GM12878 (cell line): ENCODE measurements at places on chromosomes 3 and 15.

DNA sequence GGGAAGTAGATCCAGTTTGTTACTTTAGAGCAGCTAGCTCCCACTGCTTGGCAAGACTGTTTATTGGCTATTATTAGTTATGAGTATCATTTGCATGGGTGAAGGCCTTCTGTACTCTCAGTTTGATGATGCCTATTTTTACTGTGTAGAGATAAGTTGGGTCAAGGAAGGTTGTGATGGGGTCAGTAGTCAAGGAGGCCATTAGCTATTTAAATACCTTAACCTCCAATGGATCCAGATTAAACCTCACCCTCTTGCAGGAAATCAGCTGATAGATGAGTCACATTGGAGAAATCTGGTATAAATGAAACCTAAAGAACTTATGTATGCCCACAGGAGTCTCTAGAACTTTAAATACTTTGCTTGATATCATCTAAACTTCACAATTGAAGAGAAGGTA, 45.0 kb downstream of the THBS1 start:
- H3K27me3 ChIP-seq, result no peaks in the 10 kb centered on the region
- no peak overlapping the region for H3K4me3 ChIP-seq
- H3K27ac ChIP-seq, result no peak overlapping the region
- DNase-seq, result no peak

DNA sequence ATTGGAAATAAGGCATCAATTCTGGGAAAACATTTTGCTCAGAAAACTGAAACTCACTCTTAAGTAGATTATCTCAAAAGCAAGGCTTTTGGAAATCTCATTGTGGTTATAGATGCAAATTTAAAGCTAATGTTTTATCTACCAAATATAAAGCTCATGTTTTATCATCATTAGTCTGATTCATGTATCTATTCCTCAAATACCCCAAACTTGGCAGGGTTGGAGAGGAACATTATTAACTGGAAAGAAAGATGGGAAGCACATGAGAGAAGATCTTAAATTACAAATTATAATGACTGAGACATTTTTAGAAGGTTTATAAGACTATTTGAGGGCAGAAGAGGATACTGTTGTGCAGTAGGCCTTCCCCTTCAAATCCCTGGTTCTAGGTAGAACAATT, 137.3 kb upstream of the TGFBR2 start:
- no peak for DNase-seq
- H3K4me3 ChIP-seq, result no peak overlapping the region
- H3K4me1 ChIP-seq, result no peaks in the 10 kb centered on the region
- H3K27me3 ChIP-seq, result no peaks in the 10 kb centered on the region
- no peak overlapping the region for H3K27ac ChIP-seq
- no peaks in the 10 kb centered on the region for H3K36me3 ChIP-seq

GRCh38 chr3:77449459-77450350, 409.8 kb downstream of the ROBO2 start:
- H3K27me3 ChIP-seq, result no peaks in the 10 kb centered on the region
- no peaks in the 10 kb centered on the region for H3K4me1 ChIP-seq
- DNase-seq, result no peak
- H3K4me3 ChIP-seq, result no peak overlapping the region

GRCh38 chr3:52361898-52362297, 45.8 kb downstream of the DNAH1 start:
- no peaks in the 10 kb centered on the region for H3K27me3 ChIP-seq
- H3K36me3 ChIP-seq, result no peaks in the 10 kb centered on the region
- H3K4me1 ChIP-seq, result no peaks in the 10 kb centered on the region

- no peaks in the 10 kb centered on the region for H3K27me3 ChIP-seq
- no peaks in the 10 kb centered on the region for H3K36me3 ChIP-seq
- H3K4me3 ChIP-seq, result no peak overlapping the region
- peak; percentile 21 for DNase-seq
- H3K27ac ChIP-seq, result no peak overlapping the region
These were observed 75.0 kb downstream of the FEM1B start for GRCh38 chr15:68352401-68353062.

DNA sequence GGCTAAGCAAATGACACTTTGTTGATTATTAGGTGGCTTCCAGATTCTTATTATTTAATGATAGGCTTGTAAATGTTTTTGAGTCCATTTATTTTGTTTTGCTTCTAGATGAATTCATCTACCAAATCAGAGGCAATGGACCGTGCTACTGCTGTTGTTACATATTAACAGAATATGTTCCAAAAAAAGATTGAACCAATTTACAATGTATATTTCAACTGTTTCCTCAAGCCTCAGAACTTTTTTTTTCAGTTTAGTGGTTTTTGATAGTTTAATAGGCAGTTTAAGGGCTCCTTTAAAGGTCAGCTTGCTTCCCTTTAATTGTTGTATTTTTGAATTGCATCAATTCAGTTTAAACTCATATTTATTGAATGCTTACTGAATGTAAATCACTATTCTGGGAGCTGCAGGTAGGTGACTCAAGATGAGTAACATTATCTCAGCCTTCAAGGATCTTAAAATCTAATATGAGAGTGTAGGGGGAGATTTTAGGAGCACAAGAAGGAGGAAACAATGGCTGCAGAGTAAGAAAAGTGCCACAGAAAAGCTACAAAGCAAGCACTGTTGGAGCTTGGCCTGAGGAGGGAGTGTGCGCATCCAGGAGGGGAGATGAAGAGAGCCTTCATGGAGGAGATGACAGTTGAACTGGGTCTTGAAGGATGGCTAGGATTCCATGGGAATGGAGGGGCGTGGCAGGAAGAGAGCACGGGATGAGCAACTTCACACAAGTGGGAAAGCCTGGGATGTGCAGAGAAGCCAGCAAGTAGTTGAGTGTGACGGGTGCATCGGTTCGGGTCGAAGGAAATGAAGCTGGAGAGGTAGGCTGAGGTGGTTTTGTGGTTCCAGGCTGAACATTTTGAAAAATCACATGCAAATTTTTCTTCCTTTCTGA, 14.7 kb downstream of the MAP2K1 start:
- peak overlapping the region; percentile 74; the same call in 1 of the 2 replicates for H3K27ac ChIP-seq
- no peaks in the 10 kb centered on the region for H3K27me3 ChIP-seq
- H3K4me1 ChIP-seq, result peaks cover 55% of the 10 kb centered on the region
- DNase-seq, result no peak

DNA sequence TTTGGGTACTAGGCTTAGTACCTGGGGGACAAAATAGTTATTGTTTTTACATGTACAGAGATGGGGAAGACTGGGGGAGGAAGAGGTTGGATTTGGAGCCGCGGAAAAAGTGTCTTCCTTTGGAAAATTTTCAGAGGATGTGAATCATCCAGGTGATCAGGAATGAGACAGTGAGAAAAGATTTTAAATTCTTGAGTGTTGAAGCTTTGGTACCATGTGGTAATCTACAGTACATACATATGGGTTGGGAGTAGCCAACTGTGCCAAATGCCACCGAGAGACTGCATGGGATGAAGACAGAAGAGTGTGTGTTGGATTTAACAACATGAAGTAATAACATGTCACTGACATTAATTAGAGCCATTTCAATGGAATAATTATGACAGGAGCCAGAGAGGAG, 1238.2 kb downstream of the ROBO1 start:
- H3K27me3 ChIP-seq, result no peaks in the 10 kb centered on the region
- H3K4me3 ChIP-seq, result no peak overlapping the region
- H3K4me1 ChIP-seq, result no peaks in the 10 kb centered on the region
- DNase-seq, result no peak
